Tongue (tissue), 3 donors: ENCODE measurements at places on chromosomes 2 and 18. TPM values are rescaled to one million over a fixed set of nuclear protein-coding genes. Genes with fewer than 3 reads are reported as not detected.

- DNase-seq: no peak
Measured at GRCh38 chr2:218824004-218824403, 7.6 kb downstream of the PRKAG3 start.

GRCh38 chr2:168742258-168742932 lies 60.0 kb upstream of the NOSTRIN start:
- DNase-seq: no peak

GRCh38 chr2:135960656-135961551 lies 24.5 kb downstream of the DARS1 start:
- DNase-seq: peak; percentile 79

DNA sequence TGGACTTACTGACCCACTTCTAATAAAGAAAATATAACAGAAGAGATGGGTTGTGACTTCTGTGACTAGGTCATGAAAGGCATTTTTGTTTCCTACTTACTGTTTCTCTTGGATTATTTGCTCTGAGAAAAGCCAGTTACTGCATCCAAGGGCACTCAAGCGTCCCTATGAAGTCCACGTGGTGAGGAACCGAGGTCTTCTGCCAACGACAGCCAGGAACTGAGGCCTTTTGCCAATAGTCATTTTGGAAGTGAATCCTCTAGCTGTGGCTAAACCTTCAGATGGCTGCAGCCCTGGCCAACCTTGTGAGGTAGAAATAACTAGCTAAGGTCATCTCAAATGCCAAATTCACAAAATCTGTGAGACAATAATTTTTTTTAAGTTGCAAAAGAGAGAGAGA lies 449.8 kb upstream of the RGPD4 start:
- DNase-seq: no peak

The SIX2 gene
- 14.4 TPM for total RNA-seq

DNA sequence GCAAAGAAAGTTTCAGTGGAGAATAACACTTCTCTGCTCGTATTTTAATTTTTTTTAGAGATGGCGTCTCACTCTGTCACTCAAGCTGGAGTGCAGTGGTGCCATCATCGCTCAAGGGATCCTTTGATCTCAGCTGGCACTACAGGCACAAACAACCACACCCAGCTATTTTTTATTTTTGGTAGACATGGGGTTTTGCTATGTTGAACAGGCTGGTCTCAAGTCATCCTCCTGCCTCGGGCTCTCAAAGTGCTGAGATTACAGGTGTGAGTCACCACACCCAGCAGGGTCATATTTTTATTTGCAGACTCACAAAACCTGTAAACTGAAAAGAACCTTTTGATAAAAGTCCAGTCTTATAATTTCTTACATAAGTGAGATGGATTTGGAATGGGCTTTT lies 2.6 kb downstream of the TRAK2 start:
- no peak for DNase-seq

The TMEM178A gene
- total RNA-seq: 4.9 TPM

The CCDC85A gene
- 7.5 TPM for total RNA-seq

DNA sequence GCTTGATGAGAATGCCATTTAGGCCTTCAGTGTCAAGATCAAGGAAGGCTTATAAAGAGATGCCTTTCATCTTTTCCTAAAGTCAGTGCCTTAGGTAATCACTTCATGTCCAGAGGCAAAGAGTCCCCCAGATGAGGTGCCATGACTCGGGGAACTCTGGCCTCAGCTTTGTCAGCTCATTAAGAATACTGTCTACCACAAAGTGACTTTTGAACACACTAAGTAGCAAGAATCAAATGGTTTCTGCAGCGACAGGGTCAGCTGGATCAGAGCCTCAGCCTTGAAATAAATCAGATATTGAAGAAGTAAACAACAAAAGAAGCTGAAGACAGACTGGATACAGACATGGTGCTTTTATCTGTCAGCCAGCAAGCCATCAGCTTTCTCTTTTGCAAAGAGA lies 120.1 kb upstream of the SLC39A10 start:
- DNase-seq: no peak

The YPEL5 gene
- 52.4 TPM for total RNA-seq

DNA sequence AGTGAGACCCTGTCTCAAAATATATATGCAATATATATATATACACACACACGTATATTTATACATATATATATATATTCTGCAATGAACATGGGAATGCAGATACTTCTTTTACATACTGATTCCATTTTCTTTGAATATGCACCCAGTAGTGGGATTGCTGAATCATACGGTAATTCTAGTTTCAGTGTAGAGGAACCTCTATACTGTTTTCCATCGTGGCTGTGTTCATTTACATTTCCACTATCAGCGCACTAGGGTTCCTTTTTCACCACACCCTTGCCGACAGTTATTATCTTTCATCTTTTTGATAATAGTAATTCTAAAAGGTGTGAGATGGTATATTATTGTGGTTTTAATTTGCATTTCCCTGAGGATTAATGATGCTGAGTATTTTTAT lies 52.3 kb upstream of the SLC39A10 start:
- DNase-seq: no peak

The CCDC141 gene
- total RNA-seq: 39.1 TPM

The OTOS gene
- total RNA-seq: not detected

- peak; percentile 63 for DNase-seq
Measured at GRCh38 chr2:230416061-230416721, at the start of gene SP100. SP100 (plus strand) TSS chr2:230416201; CDS start chr2:230416297, 96 bp downstream.

DNA sequence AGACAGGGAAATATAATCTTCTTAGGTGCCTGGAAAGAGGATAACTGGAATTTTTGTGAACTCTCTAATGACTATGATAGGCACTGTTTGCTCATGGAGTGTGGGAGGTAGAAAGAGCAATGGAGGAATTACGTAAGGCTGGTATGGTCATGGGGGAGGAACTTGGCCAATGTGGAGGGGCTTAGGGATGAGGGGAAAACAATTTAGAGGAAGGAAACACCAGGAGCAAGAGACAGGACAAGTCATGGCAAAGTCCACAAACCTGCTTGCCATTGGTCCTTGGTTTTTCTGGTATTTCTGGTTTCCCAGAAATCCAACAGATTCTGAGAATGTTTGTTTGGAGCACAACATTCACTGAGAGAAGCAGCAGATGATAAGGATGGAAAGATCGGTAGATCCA lies 274.2 kb downstream of the DYSF start:
- DNase-seq: no peak

- DNase-seq: peak; percentile 11
Measured at GRCh38 chr2:202186641-202187202, 51.7 kb downstream of the SUMO1 start.

- no peak for DNase-seq
Measured at GRCh38 chr2:61179701-61180639, 18.0 kb downstream of the C2orf74 start.

DNA sequence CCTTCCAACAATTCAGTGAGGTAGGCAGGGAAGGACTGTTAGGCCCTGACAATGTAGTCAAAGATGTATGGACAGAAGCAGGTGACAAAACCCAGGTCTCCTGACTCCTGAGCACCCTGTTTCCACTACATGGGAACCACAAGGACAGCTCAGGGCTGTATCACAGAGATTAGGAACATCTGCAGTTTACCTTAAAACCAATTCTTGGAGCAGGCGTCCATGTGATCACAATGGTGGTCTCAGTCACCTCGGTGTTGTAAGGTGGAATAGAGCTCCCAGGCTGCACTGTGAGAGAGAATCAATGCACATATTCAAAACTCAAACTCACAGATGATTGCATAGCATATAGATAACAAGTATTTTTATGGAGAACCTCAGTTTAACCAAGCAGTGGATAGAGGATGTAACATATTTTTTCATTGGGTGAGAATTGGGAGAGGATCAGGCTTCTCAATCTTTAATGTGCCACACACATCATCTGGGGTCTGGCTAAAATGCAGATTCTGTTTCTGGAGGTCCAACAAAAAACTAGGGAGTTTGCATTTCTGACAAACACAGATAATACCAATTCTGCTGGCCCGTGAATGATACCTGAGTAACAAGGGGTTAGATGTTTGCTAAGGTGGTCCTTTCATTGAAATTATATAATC lies 36.7 kb downstream of the FN1 start:
- DNase-seq: no peak

DNA sequence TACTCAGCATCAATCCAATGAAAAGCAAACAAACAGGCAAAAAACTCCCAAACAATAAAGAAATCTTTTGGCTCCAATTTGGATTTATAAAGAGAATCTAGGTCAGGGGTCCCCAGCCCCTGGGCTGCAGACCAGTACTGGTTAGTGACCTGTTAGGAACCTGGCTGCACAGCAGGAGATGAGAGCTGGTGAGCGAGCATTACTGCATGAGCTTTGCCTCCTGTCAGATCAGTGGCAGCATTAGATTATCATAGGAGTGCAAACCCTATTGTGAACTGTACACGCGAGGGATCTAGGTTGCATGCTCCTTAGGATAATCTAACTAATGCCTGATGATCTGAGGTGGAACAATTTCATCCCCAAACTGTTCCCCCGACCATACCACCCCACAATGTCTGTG lies 102.2 kb downstream of the KIAA1328 start:
- DNase-seq: no peak

DNA sequence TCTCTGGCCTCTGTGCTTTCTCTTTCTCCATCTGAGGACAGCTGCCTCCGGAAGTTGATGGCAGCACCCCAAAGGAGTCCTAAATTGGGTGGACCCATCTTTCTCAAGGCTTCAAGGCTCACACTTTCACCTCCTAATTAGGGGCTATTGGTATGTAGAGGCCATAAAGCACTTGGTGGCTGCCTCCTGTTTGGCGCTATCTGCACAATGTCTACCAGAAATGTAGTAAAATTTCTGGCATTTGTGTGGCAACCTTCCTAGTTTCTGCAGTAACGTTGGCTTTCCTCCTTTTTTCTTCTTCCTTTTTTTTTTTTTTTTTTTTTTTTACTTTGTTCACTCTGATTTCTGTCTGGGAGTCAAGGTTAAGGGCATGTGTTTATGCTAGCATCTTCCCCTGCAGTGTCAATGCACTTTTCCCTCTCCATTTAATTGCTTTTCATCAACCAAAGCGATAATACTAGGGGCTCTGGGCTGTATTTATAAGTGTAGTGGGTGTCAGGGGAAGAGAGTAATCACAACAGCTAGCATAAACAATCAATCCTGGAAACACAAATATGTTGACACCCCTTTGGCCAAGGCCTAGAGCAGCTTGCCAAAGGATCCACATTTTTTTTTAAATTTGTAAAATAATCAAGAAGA lies 86.0 kb downstream of the TACR1 start:
- DNase-seq: no peak

GRCh38 chr2:12487253-12488004 lies 229.3 kb upstream of the TRIB2 start:
- no peak for DNase-seq

The ALPG gene
- not detected for total RNA-seq

The HOXD11 gene
- not detected for total RNA-seq

DNA sequence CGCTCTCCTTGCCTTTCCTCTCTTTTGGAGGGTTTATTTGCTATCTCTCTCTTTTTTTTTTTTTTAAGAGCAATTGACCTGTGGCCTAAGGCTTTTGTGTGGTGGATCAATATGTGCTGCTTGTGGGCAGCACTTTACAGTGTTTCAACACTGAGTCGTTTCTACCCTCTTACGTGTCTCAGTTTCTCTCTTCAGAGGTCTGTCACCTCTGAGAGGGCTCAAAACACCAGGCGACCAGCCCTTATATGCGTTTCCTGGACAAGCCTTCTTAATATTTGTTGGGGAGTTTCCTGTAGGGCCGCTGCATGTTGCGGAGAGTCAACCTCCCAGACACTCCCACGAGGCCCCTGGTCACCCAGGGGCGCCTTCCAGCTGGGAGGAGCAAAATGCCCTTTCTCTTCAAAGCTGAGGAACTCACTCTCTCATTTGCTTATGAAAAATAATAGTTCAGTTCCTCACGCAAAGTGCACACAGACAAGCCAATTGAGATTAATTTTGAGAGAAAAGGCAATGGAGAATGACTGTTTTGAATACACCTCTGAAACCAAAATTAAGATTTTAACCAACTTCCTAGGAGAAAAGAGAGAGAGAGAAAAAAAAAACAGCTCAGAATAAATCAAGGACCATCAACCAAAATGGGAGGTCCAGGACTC lies 96.3 kb upstream of the B3GNT2 start:
- no peak for DNase-seq

GRCh38 chr2:23656597-23656973 lies 270.3 kb downstream of the ATAD2B start:
- peak; percentile 57 for DNase-seq
